ENCODE measurements at places on chromosomes 2 and 18.

DNA sequence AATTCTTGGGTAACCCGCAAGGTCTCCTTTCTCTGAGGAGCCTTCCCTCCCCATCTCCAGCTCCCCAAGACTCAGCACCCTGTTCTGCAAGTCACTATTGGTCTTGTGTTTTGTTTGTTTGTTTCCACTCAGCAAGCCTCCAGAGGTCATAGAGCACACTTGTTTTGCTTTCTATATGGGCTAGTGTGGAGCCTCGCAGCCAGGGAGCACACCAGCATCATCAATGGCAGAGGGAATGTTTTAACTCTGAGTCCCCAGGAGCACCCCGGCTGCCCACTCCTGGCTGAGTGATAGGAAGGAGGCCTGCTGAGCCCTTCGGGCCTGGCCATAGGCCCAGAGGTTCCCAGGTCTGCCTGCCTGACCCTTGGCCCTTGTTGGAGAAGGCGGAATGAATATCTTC is 36.6 kb downstream of the GLI2 start:
- DNase-seq: no peak

DNA sequence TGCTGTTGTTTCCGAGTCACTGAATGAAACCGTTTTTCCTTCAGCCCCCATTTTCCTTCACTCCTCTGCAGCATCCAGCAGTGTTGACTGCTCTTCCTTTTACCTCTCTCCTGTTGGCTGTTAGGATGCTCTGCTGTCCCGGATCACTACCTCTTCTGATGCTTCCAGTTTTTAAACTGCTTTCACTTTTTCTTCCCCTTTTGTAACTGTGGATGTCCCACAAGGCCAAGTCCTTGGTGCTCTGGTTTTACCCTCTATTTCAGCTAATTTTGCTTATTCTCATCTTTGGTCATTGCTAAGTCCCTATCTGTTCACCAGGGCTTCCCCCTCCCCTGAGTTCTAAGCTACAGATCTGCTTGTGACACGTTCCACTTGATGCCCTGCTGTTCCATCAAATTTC is 39.4 kb upstream of the MAP4K3 start:
- no peak for DNase-seq

GRCh38 chr2:48605482-48606175 is 12.0 kb upstream of the GTF2A1L start:
- no peak for DNase-seq

GRCh38 chr18:80042785-80043184 is 8.6 kb downstream of the RBFA start:
- DNase-seq: no peak

GRCh38 chr2:156017341-156017885 is 315.1 kb downstream of the NR4A2 start:
- no peak for DNase-seq

DNA sequence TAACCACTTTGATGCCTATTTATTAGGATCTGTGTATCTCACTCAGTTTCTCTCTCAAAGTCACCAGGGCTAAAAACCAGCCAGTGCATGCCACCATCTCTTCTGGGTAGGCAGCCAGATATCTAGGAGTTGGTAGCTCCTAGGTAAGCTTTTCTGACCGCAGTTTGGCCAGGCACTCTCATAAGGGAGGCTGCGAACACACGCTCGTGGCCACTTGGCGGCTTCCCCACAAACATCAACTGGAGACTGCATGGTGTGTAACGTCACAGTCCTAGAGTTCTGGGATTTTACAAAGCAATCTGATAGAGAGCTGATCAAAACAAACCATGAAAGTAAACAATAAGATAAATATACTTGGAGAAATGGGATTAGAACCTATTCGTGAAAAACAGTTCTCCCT is 424.3 kb upstream of the ACVR2A start:
- no peak for DNase-seq

- no peak for DNase-seq
Measured at GRCh38 chr2:3729055-3729448, 25.7 kb downstream of the DCDC2C start.

GRCh38 chr2:122108186-122108585 is 352.7 kb downstream of the TSN start:
- DNase-seq: no peak

All from left kidney (tissue), 8 donors.